ENCODE measurements at places on chromosomes 2 and 18. TPM values are rescaled to one million over a fixed set of nuclear protein-coding genes. Genes with fewer than 3 reads are reported as not detected.

GPR35 gene
- 0.65 TPM for total RNA-seq

SRD5A2 gene
- total RNA-seq, result not detected

SCTR gene
- total RNA-seq, result not detected

ERLEC1 gene
- total RNA-seq, result 62.2 TPM

MFSD6 gene
- total RNA-seq, result 28.2 TPM

SERPINB2 gene
- 0.07 TPM for total RNA-seq

KLF7 gene
- 31.8 TPM for total RNA-seq

KCNG2 gene
- not detected for total RNA-seq

CABYR gene
- 13.5 TPM for total RNA-seq

LYG2 gene
- not detected for total RNA-seq

TUBA4B gene
- total RNA-seq, result not detected

ASPRV1 gene
- total RNA-seq, result 0.37 TPM

FHOD3 gene
- total RNA-seq, result 3.3 TPM

NAPG gene
- total RNA-seq, result 12.2 TPM

POLR1A gene
- total RNA-seq, result 21.4 TPM

TPGS2 gene
- total RNA-seq, result 94.8 TPM

DCC gene
- total RNA-seq, result not detected

PMAIP1 gene
- 18.0 TPM for total RNA-seq

PIK3C3 gene
- 20.8 TPM for total RNA-seq

HOXD12 gene
- total RNA-seq, result not detected

CXCR4 gene
- total RNA-seq, result 0.71 TPM

ASB18 gene
- 0.03 TPM for total RNA-seq

CNPPD1 gene
- 45.1 TPM for total RNA-seq

CCDC138 gene
- total RNA-seq, result 7.9 TPM

BOLL gene
- total RNA-seq, result not detected

LCLAT1 gene
- total RNA-seq, result 16.4 TPM

EPC2 gene
- total RNA-seq, result 7.5 TPM

DUSP19 gene
- total RNA-seq, result 0.78 TPM

CCDC121 gene
- 4.4 TPM for total RNA-seq

L3MBTL4 gene
- total RNA-seq, result not detected

UGT1A6 gene
- 1.5 TPM for total RNA-seq

CFC1B gene
- not detected for total RNA-seq

LHCGR gene
- not detected for total RNA-seq

DNER gene
- total RNA-seq, result 11.1 TPM

CREG2 gene
- 14.2 TPM for total RNA-seq

CSRNP3 gene
- not detected for total RNA-seq

SERPINB12 gene
- total RNA-seq, result not detected

IL36G gene
- not detected for total RNA-seq

RAMP1 gene
- not detected for total RNA-seq

KIAA2012 gene
- not detected for total RNA-seq

OBSL1 gene
- 22.3 TPM for total RNA-seq

PEX13 gene
- 15.4 TPM for total RNA-seq

TNS1 gene
- total RNA-seq, result 18.5 TPM

SNED1 gene
- 0.79 TPM for total RNA-seq

LONRF2 gene
- total RNA-seq, result 3.5 TPM

DGUOK gene
- total RNA-seq, result 153 TPM

PECR gene
- 14.7 TPM for total RNA-seq
